ENCODE measurements at places on chromosomes 16 and 17.
A peak's percentile ranks its signal among the peaks of the same experiment; 100 is the strongest.

DNA sequence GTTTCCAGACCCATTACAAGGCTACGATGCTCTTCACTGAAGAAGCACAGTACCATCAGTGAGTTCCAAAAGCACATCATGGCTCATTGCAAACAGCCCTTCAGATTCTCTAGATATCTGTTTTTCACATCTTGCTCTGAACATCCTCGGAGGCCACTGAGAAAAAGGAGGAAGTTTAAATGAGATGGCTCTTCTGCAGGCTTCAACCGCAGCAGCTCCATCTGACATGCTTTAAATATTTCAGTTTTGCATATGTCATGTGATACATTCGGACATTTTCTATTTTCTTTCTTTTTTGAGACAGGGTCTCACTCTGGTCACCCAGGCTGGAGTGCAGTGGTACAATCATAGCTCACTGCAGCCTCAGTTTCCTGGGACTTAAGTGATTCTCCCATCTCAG is 396.8 kb downstream of the NPIPA8 start:
- DNase-seq: no peak

DNA sequence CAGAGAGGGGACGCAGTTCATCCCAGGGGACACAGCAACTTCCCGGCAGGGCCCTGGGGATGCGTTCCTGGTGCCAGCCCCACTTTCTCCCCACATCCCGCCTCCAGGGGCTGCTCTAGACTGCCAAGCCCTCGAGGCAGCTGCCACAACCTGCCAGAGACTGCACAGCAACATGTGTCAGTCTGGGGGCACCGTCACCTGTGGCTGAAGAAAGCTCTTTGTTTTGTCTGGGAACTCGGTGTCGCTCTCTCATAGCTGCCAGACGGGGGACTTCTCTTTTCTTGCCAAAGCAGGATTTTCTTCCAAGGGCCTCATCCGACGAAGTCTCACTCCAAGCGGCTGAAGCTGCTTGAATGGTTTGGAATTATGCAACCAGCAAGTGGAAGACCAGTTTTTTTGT is 43.7 kb downstream of the COTL1 start:
- DNase-seq: no peak

GRCh38 chr17:65088621-65089360 is 32.3 kb upstream of the GNA13 start:
- no peak for DNase-seq

GRCh38 chr17:15181333-15181732 is 83.8 kb downstream of the PMP22 start:
- no peak for DNase-seq

GRCh38 chr16:29925105-29925756 is 795 bp downstream of the KCTD13 start:
- DNase-seq: no peak

DNA sequence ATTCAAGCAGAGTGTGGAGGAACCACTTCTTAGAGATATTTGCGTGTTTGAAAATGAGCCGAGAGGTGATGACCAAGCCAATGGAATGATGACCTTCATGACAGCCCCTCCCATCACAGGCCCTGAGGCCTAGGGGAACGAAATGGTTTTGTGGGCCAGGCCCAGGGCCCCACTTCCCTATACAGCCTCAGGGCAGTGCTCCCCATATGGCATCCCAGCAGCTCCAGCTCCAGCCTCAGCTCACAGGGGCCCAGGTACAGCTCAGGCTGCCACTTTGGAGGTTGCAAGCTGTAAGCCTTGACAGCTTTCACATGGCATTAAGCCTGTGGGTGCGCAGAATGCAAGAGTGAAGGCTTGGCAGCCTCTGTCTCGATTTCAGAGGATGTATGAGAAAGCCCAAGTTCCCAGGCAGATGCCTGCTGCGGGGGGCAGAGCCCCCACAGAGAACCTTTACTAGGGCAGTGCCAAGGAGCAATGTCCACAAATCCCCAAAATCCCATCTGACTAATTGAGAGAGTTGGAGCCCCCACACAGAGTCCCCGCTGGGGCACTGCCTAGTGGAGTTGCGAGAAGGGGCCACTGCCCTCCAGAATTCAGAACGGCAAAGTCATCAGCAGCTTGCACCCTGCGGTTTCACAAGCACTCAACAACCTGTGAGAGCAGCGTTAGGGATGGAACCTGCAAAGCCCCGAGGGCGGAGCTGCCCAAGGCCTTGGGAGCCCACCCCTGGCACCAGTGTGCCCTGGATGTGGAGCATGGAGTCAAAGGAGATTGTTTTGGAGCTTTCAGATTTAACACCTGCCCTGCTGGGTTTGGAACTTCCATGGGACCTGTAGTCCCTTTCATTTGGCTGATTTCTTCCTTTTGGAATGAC is 21.2 kb downstream of the CHMP6 start:
- DNase-seq: no peak

DNA sequence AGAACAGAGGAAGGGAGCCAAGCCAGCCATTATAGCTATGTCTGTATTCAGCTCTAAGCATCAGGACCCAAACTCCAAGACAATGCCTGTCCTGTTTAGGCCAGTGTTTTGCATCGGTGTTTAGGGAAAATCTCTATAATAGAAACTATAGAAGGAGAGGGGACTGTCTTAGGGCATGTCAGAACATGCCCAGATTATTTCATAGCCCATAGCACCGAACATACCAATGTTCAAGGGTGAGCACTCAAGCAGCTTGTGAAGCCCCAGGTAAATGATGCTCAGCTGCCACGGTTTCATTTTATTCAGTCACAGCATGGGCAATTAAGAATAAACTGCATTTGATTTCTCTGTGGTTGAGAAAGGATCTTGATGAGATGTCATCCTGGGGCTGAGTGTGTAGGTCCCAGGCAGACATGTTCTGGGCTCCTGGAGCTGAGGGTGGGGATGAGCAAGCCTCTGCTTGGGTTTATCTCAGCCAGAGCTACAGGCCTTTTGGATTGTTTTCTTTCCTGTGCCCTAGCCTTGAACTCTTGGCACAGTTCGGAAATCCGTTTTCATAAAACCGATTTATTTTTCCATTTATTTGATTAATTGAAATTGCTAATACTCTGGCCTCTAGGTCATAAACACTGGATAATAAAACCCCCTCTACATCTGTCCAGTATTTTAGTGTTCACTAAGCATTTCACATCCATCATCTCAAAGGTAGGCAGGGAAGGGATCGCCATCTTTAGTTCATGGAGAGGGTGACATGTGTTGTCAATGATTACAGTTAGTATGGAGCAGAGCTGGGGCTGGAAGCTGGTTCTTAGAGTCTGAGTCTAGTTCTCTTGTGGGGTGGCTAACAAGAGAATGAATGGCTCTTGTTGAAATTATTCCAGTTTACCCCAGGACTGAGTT is 290.7 kb upstream of the ASIC2 start:
- peak; percentile 6 for DNase-seq

DNA sequence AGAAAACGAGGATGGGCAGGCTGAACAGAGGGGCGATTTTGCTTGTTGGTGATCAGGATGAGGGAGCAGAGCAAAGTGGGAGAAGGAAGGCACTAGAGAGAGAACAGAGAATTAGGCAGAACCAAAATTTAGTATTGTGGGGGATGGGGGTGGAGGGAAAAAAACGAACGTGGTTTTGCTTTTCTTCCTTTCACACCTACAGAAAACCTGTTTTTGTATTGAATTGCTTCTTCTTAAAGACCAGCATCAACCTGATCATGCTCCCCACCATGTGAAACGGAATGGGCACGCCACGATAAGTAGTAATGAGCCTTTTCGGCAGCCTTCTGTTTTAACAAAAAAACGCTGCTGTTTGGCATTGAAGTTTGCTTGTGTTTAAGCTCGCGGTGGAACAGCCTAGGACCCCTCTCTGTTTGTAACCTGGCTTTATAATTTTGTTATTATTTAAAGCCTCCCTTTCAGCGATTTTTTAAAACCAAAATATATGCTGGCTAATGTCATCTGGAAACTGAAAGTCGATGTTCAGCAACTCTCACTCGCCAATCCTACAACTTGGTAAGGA is 36.8 kb downstream of the ERCC4 start:
- DNase-seq: no peak

DNA sequence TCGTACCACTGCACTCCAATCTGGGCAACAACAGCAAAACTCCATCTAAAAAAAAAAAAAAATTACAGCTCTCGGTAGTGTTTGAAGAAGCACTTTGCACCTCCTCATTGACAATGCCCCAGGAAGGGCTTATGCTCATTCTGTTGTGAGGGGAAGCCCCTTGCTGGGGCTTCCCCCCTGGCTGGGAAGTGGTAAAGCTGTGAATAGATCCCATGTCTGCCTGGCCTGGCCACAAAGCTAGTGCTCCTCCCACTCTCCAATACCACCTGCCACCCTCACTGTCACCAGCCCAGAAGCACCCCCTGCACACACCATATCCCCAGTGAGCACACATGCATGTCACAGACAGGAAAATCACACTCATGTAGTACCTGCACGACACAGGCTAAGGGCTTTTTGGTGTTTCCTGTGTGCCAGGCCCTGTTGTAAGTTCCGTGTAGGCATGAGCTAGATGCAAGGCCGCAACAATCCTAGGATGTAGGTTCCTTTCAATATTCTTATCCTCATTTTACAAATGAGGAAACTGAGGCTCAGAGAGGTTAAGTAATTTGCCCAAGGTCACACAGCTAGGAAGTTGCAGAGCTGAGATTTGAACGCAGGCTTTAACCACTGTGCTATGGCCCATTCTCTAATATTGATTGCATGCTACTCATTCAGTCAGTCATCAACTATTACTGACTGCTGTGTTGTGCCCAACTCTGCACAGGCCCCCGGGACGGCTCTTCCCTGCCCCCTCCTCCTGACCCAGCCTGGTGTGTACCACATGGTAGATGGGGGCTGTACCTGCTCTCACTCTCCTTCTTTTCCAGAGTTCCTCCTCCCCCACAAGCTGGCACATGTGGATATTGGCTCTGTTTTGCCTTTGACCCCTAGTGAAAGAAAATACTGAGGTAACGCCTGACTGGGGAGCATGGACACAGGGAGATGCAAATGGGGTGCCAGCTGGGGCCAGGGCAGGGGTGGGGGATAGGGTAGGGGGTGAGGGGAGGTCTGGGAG is 11.9 kb upstream of the COL1A1 start:
- no peak for DNase-seq

- DNase-seq: no peak
Observed at GRCh38 chr17:8803531-8804420, 4.6 kb upstream of the MFSD6L start.

GRCh38 chr16:25707982-25708583 is 16.3 kb downstream of the HS3ST4 start:
- no peak for DNase-seq

Data from COLO829 (cell line).